ENCODE measurements at places on chromosomes 7 and 10.

DNA sequence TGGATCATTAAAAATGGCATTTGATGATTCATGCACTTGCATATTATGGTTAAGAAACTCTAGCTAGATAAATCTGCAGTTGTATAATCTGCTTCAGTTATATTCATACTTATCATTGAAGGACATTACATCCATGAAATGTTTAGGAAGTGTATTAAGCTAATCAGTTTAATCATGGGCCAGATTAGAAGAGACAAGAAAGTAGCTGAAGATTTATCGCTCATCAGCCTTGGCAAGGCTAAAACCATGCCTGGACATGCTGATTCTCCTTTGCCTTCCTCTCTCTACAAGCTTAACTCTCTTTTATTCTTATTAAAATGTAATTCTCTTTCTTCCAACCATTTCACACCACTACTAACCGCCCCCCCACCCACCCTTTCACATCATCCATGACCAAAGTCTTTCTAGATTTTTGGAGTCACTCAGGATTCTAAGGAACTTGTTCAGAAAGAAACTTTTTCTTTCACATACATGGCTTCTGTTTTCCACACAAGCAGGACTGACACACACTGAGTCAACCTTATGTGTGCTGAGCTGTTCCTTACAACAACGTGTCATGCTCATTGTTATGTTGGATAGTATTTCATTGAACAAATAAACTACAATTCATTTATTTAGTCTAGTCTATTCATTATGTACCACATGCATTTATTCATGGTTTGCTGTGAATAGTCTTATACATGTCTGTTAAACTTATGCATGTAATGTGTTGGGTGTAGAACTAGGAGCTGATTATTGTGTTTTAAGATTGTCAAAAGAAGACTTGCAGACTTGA is 227.3 kb upstream of the SP8 start:
- no peak for DNase-seq

DNA sequence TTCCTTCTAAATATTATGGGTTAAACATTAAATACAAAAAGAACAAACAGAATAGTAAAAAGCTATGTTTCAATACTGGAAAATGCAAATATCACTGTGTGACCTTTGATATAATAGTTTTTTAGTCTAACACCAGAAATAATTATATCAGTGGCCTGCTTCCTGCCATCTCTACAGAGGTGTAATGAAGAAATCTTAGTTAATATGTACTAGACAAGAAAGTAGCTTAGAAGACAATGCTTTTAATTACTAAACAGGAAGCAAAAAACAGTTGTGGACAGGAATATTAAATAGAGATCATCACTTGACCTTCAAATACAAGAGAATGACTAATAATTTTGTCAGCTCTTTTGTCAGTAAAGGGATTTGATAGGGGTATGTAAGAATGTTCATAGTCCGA is 47.4 kb upstream of the LRRN3 start:
- DNase-seq = no peak

DNA sequence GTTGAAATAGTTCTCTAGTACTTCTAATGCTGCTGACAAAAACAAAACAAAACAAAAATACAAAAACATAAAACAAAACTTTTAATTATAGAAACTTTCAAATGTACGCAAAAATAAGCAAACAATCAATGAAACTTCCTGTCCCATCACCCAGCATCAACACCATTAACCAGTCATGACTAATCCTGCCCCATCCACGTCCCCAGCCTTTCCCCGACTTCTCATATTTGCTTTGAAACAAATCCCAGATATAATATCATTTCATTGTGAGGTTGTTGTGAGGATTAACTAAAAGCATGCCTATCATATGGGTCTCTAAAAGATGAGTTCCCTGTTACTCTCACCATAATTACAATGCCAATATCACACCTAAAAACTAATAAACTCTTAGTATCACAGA is 55.7 kb downstream of the CSTF2T start:
- no peak for DNase-seq

GRCh38 chr10:43939939-43940820 is 291.5 kb upstream of the ZNF32 start:
- DNase-seq = no peak

DNA sequence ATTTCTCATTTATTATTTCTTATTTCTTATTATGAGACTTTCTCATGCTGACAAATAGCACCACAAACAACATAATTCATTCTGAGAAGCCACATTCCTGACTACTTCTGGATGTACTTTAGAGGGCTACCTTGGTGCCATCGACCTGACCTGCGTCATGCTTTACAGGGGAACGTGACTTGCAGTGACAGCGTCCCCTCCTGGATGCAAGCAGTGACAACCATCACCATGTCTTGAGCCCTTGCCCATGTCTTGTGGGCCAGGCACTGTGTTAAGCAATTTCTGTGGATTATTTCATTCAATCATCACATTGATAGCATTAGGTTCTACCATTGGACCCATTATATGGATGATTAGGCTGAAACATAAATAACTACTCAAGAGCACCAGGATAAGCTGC is 137.0 kb downstream of the ANK3 start:
- no peak for DNase-seq

- peak; percentile 22 for DNase-seq
These were observed 5.5 kb upstream of the H2AZ2 start for GRCh38 chr7:44853391-44853790.
